ENCODE measurements at places on chromosomes 13 and 19.

- peak; percentile 46 for DNase-seq
These were observed 12.0 kb upstream of the SHFL start for GRCh38 chr19:10074153-10074552.

DNA sequence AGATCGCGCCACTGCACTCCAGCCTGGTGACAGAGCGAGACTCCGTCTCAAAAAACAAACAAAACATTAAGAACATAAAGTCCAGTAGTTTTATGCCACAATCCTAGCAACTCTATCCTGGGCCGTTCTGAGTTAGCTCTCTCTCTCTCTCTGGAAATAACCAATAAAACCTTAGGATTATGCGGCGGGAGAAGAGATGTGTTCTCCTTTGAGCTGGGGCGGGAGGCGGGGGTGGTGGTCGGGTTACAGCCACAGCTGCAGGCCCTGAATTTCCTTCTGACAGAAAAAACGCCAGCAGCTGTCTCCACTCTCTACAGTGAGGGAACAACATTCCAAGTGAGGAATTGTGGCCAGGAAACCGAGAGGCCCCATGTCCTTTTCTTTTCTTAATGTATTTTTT is 9.1 kb upstream of the PNMA8A start:
- no peak for DNase-seq

DNA sequence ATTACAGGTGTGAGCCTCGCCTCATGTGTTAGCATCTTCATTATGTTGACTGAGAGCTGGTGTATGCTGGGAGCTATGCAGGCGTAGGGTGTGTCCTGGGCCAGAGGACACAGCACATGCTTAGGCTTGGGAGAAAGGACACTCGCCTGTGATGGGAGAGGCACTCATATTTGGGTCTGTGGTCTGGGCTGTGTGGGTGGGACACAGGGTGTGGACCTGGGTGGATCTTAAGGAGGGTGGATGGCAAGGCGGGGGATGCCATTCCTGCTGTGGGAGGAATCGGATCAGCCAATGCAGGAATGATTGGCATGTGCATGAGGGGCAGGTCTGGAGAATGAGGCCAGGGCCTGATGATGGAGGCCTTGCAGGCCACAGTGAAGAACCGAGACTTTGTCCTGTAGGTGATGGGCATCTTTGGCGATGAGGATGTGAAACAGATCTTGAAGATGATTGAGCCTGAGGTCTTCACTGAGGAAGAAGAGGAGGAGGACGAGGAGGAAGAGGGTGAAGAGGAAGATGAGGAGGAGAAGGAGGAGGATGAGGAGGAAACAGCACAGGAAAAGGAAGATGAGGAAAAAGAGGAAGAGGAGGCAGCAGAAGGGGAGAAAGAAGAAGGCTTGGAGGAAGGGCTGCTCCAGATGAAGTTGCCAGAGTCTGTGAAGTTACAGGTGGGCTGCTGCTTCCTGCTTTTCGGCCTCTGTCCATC is 55.4 kb downstream of the RYR1 start:
- no peak for DNase-seq

- DNase-seq, result peak; percentile 48
These were observed 1.8 kb downstream of the ZNF114 start for GRCh38 chr19:48271531-48272151.

DNA sequence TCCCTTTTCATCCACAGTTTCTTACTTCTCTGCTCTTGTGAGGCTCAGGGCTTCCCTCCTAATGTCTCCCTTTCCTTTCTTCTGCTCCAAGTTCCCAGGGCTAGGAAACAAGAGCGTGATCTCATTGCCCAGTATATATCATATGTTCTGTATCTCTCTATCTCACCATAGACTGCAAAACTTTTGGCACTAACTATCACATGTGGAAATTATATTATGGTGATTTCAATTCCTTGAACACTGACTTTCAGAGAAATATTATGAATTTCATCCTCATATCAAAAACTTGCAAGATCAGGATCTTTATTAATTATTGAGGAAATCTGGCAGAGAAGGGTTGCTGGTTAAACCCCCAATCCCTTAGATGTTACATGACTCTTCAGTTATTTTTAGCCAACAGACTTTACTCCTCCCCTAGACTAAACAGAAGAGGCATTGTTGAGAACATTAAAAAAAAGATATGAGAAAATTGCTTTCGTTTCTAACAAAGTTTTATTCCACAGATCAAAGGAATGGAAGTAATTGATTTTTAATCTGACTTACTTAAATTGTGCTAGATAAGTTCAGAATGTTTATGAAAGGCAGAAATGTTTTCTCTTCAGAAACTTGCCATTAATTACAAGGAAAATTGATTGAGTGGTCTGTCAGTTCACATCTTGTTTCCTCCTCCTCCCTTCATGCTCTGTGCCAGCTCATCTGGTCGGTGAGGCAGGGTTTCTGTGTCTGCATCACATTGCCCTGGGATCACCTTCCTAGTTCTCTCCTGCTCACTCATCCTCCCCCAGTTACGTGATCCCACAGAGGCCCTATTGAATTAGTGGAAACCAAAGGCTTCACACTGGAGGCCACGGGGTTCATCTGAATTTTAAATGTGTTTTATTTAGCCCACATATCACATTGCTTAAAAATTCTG is 378.5 kb downstream of the LMO7 start:
- no peak for DNase-seq

DNA sequence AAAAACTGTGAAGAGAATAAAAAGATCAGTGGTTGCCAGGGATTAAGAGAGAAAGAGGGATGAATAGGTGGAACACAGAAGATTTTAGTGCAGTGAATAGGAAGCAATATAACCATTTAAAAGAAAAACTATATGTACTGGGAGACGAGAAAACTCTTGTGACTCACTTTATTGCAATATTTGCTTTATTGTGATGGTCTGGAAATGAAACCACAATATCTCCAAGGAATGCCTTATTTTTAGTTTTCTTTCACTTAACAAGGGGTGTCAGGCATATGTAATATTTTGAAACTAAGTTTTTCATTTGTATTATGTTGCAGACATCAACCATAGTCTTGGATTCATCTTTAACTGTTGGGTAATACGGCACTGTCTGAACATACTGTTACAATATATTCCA is 1308.2 kb downstream of the PCDH9 start:
- no peak for DNase-seq

DNA sequence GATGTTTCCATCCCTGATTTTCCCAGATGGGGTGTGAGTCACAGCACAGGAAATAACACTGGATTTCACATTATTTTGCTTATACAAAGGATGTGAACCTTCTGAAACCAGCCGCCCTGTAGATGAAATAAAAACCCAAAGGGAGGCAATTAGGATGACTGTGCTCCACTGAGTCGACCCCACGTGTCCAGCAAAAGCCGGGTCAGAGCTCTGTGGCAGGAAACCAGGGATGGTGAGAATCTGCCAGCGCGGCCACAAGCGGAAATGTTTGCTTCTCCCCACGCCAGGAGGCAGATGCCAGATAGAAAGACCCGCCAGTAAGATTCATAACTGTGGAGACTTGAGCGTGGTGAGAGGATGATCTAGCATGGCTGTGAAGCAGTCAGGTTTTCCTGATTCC is 764.4 kb downstream of the LIG4 start:
- DNase-seq, result no peak

DNA sequence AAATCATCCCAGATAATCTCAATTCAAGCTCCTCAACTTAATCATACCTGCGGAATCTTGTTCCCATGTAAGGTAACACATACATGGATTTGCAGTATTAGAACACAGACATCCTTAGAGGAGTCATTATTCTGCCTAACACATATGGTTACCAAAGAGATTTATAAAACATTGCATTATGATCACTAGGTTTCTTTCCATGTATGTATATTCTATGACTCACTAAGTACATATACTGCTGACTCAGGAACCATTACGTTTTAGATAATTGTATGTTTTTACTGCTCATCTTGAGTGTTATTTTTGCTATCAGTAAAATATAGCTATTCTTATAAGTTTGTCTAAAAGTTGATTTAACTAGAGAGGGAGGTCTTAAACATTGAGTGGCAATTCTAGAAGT is 182.9 kb downstream of the SLITRK6 start:
- DNase-seq, result no peak

GRCh38 chr13:41411522-41411921 is 45.8 kb upstream of the RGCC start:
- DNase-seq, result no peak

- DNase-seq, result no peak
These were observed 13.6 kb downstream of the ACP4 start for GRCh38 chr19:50803633-50804419.

DNA sequence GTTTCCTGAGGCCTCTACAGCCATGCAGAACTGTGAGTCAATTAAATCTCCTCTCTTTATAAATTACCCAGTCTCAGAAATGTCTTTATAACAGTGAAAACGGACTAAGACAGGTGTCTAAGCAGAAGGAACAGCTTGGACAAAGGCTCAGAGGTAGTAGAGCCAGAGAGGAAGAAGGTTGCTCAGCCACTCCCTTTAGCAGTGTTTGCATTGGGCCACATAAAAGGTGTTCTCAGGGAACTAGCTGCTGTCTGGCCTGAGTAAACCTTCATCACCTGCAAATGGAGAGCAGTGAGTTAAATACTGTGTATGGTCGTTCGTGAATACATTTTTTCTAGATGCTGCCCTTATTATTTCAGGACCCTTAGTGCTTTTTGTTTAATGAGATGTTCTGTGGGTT is 383.4 kb downstream of the EFNB2 start:
- no peak for DNase-seq

- no peak for DNase-seq
These were observed 31.1 kb downstream of the AP1M1 start for GRCh38 chr19:16228637-16229321.

GRCh38 chr13:48653472-48653939 is at the start of gene CYSLTR2:
Gene CYSLTR2, plus strand, starts transcription at chr13:48653929. Its CDS starts 52,889 bp downstream, at chr13:48706818.
- DNase-seq, result no peak

DNA sequence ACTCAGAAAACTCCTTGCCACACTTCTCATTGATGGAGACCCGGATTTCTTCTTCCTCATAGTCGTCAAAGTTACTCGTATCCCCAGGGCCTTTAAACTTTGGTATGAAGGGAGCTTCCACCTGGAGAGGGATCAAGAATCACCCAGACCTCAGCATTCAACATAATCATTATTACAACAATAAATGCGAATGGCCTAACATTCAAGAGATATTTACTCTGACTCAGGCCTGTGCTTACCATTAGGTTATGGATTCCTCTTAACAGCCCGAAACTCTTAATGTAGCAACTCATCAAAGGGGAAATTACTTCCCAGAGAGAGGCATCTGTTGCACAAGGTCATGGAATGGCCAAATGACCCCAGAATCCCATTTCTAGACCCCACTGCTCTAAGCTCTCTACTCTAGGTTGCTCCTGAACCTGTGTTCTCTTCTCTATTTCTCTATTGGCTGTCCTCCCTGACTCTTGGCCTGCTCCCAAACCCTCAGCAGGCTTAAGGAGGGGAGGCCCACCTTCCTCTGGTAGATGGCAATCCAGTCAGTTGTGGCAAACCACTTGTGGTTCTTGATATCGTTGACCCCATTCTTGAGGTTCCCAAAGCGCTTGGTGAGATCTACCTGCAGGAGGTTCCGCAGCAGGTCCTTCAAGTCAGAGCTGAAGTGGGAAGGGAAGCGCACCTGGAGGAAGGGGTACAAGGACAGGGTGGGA is 2.7 kb upstream of the SAMD1 start:
- no peak for DNase-seq

GRCh38 chr19:51354742-51355148 is 11.4 kb downstream of the ETFB start:
- DNase-seq, result no peak

DNA sequence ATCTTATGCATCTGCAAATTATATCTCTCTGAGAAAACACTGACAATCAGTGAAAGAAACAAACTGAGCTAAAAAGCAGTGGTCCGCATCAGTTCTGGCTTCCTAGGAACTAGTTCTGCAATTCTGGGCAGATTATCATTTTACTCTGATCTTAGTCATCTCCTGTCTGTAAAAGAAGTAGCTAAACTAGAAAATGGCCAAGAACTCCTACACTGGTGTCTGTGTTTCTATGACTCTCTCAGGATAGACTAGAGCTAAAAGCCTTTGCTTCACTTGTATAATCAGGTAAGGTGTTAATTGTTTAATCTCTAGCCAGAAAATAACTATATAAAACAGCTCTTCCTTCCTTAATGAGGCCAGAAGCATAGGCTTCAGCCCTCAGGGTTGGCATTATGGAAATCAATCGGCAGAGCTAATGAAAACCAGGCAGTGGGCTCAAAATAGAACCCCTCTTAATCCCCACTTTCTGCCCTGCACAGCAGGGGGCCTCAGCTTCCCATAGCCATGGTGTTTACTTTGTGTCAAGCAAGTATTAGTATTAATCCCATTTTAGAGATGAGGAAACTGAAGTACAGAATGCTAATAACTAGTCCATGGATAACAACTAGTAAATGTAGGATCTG is 459.2 kb downstream of the FGF14 start:
- no peak for DNase-seq

DNA sequence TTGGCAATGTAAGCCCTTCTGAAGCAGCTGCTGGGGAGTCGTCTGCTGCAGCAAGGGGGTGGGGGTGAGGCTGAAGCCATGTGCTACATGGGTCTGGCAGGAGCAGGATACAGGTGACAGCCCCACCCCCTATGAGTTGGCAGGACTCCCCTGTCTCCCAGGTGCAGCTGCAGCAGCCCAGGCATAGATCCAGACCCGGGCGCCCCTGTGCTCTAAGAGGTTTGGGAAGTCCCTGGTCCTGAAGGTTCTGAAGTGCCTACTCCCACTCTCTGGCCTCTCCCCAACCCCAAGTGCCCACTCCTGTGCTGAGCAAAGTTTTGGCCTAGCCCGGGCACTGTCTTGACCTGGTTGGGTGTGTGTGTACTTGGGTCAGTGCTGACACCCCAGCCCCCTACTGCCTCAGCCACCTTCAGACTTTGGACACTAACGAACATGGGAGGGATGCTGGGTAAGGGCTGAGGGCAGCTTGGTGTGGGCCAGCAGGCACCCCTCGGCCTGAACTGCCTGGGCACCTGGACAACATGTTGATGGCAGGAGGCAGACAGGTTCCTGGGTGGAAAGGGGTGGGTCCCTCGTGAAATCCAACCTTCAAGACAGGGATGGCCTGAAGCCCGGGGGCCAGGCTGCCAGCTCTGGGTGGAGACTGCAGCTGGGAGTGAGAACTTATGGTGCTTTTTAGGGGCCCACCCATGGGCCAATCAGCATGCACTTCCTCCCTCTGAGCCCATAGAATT is 54.1 kb upstream of the SLITRK6 start:
- DNase-seq, result no peak

DNA sequence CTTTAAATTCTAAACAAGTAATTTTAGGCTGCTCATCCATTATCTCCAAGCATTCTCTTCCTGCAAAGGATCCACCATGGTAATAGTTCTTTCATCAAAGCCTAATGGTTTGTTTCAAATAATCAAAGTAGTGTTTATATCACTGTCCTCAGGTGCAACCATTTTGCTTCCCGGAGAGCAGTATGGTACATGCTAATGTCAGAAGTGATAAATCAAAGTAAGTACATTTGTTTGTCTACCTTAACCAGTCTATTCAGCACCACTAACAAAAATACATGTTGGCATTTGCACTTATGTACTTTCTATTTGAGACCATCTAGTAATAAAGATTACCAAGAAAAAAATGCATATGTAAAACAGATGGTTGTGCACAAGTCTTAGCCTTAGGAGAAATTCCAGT is 37.5 kb downstream of the DACH1 start:
- no peak for DNase-seq

GRCh38 chr19:33811736-33812387 is 15.2 kb downstream of the KCTD15 start:
- no peak for DNase-seq

GRCh38 chr19:9791552-9792205 is 23.1 kb upstream of the ZNF846 start:
- peak; percentile 50 for DNase-seq

Measured in GM19239 (cell line).